ENCODE measurements at places on chromosomes 2 and 18.

GRCh38 chr2:170739048-170739447, 23.9 kb downstream of the SP5 start:
- no peak for DNase-seq

GRCh38 chr2:178426388-178426787, 24.6 kb downstream of the PRKRA start:
- DNase-seq = no peak

GRCh38 chr18:54210463-54210862, 14.0 kb downstream of the MBD2 start:
- no peak for DNase-seq

- no peak for DNase-seq
These were observed 133.2 kb downstream of the ZNF532 start for GRCh38 chr18:58997811-58998337.

DNA sequence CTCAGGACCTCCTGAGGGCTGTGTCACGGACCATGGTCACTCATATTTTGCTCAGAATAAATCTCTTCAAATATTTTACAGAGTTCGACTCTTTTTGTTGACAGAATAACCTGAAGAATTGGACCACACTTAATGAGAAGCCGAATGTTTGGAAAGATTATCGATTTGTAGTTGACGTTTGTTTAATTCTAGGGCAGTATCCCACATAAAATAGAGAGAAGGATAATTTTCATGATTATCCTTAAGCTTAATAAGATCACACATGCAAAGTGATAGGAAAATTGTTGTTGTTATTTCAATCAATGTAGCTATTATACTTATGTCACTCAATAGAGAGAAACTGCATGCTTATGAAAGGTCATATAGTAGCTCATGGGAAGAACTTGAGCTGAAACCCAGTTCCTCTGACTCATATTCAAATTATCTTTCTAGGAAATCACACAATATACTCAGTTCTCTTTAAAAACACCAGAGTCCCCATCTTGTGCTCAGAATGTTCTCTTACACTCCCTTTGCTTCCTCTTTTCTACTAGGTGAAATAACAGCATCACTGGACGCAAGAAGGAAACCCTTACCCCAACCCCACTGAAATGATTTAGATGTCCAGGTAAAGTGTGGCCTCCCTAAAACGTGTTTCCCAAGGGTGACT, 982.1 kb downstream of the TSN start:
- DNase-seq = no peak

DNA sequence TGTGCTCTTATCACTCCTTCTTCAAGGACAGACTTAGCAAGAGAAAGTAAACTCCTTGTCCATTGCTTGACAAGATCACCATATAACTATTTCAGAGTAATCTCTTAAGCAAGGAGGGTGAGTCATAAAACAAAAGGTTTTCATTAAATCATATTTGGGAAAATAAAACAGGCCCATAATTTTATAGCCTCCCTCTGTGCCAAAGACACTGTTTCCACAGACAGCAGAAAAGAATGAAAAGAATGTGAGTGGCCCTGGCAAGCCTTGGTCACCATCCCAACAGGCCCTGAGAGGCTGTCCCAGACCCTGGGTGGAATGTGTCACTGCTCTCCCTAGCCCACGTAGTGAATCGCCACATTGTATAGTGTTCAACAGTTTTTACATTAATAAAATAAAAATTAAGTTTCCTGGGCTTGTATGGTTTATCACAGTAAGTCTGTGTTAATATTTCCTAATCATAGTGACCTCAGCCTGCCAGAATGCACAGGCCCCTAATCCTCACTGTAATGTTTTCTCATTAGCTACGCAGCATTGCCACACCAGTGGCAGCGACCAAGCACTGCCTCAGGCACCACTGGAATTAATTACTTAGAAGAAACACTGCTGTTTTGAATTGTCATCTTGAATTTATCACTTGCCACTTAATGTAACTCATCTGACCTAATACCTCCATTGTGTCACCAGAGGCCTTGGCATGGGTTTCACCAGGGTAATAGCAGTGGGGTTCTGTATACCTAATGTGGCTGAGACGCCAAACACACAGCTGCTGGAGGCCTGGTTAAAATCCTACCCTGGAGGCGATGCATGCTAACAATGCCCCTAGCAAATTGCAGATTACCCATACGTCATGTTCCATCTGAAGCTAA, 401.9 kb downstream of the LNPK start:
- DNase-seq = no peak

DNA sequence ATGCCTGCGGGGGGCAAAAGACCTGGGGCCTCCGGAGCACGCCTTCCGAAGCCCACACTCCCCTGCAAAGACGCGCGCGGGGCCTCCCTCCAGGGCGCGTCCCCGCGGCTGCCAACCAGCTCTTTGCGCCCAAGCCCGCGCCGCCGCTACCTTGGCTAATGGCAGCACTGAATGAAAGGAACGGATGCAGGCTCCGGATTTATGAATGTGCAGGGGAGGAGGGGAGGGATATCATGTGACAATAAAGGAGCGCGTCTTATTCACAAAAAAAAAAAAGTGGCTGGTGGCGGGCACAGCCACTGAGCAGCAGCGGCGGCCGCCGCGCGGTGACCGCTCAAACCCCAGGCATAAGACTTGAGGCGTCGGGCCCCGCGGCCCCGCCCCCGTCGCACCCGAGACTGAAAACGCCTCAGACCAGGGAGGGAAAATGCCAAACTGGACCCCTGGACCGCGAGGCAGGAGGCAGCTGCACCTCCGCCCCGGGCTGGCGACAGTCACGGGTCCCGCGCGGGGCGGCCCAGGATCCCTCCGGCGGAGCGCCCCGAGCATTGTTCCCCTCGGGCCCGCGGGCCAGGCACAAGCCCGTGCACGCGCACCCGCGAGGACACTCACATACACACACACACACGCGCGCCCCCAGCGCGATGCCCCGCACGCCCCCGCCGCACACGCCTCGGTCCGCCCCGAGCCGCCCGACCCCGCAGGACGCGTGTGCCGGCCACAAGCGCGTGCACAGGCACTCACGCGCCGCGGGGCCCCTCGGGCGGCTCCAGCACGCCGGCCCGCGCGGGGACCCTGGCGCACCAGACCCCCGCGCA, 1.6 kb downstream of the SPRED2 start:
- DNase-seq = peak; percentile 79

- no peak for DNase-seq
These were observed 96.6 kb downstream of the QPCT start for GRCh38 chr2:37441055-37441454.

DNA sequence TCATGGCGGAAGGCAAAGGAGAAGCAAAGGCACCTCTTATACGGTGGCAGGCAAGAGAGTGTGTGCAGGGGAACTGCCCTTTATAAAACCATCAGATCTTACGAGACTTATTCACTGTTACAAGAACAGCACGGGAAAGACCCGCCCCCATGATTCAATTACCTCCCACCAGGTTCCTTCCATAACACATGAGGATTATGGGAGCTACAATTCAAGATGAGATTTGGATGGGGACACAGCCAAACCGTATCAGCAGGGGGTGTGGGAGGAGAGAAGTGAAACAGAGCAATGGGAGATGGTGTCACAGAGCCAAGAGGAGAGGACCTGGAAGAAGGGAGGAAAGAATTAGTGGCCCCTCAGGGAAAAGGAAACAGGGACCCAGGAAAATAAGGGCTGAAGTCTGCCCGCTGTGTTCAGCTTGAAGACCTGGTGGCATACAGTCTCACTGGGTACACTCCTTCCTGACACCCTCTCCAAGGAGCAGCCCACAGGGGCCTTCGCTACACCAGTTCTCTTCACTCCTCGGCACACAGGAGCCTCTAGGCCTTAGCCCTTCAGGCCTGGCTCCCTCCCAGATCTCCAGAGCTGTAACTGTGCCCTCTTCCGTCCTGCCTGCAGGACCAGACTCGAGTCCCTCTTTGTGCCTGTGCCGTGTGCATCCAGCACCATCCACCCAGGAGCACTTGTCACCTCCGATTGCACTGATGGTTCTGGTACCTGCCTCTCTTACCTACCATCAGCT, 262.1 kb downstream of the EIPR1 start:
- no peak for DNase-seq

GRCh38 chr18:67217551-67218166, 298.9 kb downstream of the DSEL start:
- DNase-seq = peak; percentile 93

GRCh38 chr18:70135604-70136003, 69.9 kb downstream of the RTTN start:
- no peak for DNase-seq

GRCh38 chr2:26016012-26016705, 17.7 kb upstream of the RAB10 start:
- no peak for DNase-seq

GRCh38 chr18:23523429-23524212, 20.3 kb downstream of the RMC1 start:
- DNase-seq = no peak

DNA sequence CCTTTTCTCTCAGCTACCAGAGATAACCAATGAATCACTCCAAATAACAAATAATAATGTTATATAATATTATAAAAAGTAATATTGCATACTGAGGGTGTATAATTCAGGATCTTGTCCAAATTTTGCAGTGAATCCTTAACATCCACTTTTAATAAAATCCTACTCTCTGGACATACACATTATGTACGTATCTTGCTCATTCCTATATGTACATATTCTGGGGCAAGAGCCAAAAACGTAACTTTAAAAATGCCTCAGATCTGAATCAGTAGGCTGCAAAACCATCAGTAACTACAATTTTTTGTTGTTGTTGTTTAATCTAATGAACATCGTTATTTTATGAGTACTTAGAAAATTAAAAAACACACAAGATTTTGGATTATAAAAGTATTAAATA, 65.3 kb downstream of the SMAD2 start:
- no peak for DNase-seq

- DNase-seq = no peak
These were observed 60.3 kb downstream of the RPIA start for GRCh38 chr2:88751768-88752167.

DNA sequence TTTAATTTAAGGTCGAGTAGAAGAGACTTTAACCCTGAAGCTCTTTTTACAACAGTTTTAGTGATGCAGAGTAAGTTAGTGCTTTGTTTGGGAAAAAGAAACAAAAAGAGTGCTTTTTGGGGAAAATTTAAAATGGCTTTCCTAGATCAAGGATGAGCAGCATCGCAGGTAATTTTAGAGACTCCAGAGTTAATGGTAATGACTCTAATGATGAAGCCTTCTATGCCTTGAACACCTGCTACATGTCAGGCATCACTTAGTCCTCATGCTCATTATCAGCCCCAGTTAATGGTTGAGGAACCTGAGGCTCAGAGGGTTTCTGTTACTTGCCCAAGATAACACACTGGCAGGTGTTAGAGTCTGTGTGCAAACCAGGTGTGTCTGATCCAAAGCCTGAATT, 167.8 kb downstream of the ACOXL start:
- DNase-seq = no peak

DNA sequence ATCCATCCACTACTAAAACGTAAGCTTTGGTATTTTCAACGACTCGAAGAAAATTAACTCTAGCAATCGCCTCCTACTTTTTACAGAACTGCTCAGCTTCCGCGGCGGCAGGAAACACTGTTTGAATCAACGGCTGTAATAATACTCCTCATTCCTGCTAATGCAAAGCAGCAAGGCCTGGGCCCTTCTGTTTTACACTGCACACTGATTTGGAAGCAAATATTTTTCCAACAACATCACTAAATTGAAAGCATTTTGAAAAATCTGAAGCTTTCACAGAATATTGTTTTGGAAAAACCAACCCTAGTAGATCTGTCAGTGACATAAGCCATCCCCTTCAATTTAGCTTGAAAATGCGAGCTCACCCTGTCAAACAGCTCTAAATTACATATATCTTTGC, 261.2 kb downstream of the TXNL1 start:
- no peak for DNase-seq

DNA sequence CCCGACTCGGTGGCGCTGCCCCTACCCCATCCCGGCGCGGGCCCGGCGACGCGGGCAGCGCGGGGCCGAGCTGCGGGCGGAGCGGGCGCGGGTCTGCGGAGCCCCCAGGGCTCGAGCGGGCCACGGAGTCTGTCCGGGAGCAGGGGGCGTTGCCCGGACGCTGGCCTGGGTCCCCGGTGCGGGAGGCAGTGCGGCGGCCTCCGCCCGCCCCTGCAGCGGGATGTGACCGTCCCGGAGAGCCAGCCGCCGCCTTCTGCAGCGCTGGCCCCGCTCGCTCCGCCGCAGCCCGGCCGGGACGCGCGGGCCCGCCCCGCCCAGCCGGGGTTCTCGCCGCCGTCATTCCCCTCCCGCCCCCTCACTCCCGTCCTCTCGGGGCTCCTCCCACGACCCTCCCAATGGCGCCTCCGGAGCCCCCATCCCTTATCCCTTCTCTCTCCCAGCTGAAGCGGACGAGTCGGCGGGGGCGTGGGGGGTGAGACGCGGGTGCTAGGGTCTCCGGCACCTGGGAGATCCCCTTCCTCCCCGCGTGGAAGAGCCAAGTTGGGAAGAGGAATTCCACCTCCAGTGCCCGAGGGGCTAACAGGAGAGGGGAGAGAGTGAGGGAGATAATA, at the start of gene FNDC4:
TSS of gene FNDC4 (minus strand) at position 257 of the 611 bp plus-strand sequence. CDS start 521 bp downstream, outside the sequence.
- peak; percentile 82 for DNase-seq

DNA sequence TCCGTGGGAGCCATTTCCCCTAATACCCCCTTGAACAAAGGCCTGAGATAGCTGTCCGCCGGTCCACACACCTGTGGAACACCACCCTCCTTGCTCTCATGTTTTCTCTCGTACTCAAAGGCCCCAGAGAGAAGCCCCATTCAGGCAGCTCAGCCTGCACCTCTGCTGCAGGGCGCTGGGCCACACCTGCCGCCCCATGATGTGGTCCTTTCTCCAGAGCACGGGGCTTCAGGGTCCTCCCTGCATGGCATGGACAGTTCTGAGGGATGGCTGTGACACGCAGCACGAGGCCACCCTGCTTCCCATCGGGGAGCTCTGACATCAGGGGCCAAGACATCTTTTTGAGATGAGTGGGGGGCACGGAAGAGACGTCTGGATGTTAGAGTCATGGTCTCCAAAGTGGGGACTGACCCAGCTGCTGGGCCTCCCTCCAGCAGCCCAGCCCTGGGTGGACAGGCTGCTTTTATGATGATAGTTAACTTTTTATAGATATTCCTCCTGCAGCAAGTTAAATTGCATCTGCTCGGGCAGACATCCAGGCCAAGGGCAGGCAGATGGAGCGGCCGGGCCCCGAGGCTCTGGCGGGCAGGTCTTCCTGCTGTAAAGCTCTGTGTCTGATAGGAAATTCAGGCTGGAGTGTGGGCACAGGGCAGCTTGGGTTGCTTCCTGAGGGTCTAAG, 56.7 kb downstream of the SDC1 start:
- DNase-seq = no peak

- DNase-seq = peak; percentile 37
These were observed 25.7 kb downstream of the SRBD1 start for GRCh38 chr2:45585267-45585861.

DNA sequence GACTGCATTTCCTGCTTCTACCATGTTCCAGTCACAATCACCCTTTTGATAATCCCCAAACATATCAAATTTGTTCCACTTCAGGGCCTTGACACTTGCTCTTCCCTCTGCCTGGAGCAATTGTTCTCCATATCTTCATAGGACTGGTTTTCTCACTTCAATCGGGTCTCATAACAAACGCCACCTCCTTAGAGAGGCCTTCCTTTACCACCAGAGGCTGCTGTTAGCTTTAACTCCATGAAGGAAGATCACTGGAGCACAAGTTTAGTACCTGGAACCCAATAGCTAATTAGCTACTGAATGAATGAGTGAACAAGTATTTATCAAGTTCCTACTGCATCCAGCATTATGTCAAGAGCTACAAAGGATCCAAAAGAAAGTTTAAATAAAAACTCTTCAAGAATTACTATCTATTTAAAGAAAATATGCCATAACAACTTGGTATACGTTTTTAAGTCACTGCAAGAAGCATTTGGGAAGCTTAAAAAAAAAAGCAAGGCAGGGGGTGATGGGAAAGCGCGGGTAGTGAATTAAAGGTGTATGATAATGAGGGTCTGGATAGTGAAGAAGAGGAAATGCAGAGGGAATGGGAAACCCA, 58.8 kb downstream of the BAZ2B start:
- DNase-seq = no peak
